Left ventricle myocardium superior (tissue), 1 donor: ENCODE measurements at places on chromosomes 16 and 17.
A peak's percentile ranks its signal among the peaks of the same experiment; 100 is the strongest.

DNA sequence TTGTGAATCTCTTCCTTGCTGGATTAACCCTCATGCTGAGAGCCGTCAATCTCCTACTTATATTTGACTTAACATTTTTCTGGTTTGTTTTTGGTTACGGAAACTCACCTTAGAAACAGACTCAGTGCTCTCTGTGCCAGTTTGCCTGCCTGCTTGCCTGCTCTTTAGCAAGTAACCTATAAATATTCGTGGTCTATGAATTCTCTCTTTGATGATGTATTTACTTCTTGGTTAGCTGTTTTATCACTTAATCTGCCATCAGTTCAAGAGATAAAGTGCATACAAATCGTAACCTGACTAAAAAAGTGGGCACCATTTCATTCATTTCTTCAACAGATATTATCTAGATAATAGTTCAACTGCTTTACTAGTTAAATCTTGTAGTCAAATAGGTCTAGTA lies 26.7 kb downstream of the CYB5B start:
- no peak for DNase-seq

- no peak for DNase-seq
Observed at GRCh38 chr17:9729034-9729650, 62.2 kb downstream of the DHRS7C start.

DNA sequence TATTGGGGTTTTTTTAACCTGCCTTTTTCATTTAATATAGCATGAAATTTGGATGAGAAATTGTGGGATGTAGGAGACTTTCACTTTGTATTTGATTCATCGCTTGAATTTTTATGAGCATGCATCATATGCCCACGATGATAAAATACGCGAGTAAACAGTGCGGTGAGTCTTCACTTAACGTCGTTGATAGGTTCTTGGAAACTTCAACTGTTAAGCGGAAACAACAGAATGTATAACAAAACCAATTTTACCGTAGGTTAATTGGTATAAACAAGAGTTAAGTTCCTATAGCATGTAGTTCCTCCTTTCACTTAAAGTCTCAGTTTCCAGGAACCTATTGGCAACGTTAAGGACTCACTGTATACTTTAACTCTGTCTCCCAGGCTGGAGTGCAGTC lies 28.7 kb downstream of the MMP15 start:
- DNase-seq = no peak

DNA sequence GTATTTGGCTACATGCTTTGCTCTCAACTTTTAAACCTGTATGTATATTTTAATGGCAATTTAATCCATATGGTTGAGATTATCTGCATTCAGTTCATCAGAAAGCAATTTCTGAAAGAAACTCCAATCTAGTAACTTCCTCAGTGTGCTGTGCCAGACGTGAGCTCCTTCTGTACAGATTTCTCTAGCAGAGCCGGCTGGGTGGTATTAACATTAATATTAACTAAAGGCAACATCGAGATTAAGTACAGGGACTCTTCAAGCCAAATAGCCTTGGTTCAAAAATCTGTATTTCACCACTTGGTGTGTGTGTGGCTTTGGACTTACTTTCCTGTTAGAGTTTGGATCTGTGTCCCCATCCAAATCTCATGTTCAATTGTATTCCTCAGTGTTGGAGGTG lies 55.5 kb upstream of the NUDT7 start:
- no peak for DNase-seq

DNA sequence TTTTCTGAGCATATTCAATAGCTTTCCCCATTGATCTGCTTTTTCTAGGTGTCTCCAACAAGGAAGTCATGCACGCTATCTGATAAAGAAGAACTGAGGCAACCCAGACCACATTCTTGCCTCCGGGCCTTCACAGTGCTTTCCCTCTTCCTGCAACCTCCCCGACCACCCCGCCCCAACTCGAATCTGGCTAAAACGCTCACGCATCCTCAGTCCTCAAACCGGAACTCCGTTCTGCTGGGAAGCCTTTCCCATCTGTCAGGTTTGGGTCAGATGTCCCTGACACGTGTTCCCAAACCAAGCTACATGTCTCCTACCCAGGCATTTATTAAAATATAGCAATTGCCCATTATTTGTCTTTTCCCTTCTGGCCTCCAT lies 112.7 kb downstream of the VPS53 start:
- DNase-seq = no peak

DNA sequence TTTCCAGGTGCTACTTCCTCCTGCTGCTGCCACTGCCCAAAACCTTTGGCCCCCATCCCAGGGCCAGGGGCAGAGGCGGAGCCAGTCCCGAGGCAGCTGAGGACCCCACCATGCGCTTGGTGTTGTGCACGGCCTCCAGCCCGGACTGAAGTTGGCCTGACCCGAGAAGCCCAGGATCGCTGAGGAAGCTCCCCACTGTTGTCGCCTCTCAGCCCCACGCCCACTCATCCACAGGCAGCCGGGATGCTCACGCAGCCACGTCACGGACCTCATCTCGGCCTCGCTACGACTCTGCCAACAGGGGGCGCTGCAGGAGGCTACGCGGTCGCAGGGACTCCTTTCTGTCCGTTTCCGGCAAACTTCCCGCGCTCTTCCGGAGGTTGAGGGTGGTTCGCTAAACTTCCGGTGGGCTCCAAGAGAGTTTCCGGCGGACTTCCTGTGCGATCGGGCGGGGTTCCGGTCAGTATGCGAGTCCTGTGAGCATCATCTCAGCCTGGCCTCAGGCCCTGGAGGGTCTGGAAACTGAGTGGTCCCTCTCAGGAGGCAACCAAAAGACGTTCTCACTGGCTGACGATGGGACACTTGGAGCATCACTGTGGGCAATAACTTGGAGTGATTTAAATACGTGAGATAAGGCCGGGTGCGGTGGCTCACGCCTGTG lies 12.4 kb downstream of the ZG16B start:
- DNase-seq = peak; percentile 49

- DNase-seq = no peak
Observed at GRCh38 chr16:79997257-79997656, 396.7 kb upstream of the MAF start.

GRCh38 chr16:61798741-61799140 lies 237.5 kb downstream of the CDH8 start:
- no peak for DNase-seq

DNA sequence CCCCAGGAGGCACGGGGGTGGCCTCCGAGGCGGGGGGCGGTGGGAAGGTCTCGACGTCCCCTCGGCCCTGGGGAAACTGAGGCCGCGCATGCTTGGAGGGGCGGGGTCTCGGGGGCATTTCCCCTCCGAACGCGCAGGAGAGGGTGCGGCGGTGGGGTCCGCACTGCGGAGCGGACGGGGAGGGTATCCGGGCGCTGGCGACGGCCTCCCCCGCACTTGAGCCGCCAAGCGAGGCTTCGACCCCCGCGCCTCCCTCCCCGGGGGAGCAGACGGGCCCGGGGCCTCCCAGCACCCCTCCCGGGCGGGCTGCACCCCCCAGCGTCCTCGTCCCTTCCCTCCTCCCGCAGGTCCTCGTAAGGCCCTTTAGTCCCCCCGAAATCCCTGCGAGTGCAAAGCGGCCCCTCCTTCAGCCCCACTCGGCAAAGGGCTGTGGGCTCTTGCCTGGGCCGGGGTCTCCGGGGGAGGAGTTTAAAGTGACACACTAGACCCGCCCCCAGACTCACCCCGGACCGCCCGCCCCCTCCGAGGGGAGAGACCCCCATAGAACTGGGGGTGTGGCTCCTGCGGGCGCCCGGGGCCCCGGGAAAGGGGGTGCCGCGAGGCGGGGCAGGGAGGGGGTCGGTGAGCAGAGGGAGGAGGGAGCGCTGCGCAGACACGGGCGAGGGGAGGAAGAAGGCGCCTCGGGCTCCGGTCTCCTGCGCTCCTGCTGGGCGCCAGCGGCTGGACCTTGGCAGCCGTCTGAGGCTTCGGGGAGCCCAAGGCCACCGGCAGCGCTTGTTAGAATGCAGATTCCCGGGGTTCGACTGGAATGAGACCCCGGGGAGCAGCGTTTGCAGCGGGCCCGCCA lies 632 bp downstream of the BAIAP3 start:
- DNase-seq = no peak

DNA sequence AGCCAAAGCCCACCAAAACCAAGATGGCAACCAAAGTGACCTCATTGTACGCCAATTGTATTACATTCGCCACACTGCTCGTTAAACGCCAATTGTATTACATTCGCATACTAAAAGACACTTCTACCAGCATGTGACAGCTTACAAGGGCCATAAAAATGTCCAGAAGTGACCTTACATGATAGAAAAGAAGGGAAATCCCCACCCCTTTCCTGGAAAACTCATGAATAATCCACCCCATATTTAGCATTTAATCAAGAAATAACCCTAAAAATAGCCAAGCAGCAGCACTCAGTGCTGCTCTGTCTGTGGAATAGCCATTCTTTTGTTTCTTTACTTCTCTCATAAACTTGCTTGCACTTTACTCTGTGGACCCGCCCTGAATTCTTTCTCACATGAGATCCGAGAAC lies 25.7 kb downstream of the PSMD7 start:
- no peak for DNase-seq

GRCh38 chr16:88479793-88480760 lies 27.0 kb downstream of the ZFPM1 start:
- peak; percentile 58 for DNase-seq

GRCh38 chr16:88393034-88393433 lies 10.3 kb downstream of the ZNF469 start:
- peak; percentile 62 for DNase-seq

GRCh38 chr17:77425791-77426641 lies 285.2 kb downstream of the SEC14L1 start:
- DNase-seq = peak; percentile 54

DNA sequence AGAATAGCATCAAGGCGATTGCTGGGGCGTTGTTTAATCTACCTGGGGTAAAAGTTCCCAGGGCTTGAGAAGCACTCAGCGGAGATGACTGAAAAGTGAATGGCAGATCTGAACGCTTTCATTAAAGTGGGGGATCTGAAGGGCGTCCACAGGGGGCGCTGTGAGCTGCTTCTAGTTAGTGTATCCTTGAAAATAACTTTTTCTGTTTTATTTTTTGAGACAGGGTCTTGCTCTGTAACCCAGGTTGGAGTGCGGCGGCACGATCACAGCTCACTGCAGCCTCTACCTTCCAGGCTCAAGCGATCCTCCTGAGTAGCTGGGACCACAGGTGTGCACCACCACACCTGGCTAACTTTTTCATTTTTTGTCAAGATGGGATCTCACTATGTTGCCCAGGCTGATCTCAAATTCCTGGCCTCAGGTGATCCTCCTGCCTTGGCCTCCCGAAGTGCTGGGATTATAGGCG lies 360.4 kb downstream of the SEC14L1 start:
- no peak for DNase-seq

GRCh38 chr17:79826841-79827578 lies 12.2 kb downstream of the CBX4 start:
- DNase-seq = no peak

DNA sequence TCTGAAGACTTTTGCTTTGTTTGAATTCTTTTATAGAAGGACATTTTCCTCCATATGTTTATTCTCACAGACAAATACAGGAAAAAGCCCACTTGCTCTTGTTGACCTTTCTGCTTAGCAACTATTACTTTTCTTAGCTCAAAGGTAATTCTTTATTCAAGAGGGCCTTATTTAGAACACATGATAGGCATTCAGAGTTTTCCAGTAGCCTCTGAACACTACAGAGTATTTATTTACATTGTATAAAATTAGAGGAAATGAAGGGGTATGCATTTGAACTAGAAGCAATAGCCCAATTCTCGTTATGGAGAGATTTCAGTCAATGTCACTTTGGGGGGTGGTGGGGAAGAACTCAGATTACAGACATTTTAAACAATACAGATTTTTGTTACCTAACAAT lies 581.7 kb downstream of the KCNJ2 start:
- DNase-seq = no peak

DNA sequence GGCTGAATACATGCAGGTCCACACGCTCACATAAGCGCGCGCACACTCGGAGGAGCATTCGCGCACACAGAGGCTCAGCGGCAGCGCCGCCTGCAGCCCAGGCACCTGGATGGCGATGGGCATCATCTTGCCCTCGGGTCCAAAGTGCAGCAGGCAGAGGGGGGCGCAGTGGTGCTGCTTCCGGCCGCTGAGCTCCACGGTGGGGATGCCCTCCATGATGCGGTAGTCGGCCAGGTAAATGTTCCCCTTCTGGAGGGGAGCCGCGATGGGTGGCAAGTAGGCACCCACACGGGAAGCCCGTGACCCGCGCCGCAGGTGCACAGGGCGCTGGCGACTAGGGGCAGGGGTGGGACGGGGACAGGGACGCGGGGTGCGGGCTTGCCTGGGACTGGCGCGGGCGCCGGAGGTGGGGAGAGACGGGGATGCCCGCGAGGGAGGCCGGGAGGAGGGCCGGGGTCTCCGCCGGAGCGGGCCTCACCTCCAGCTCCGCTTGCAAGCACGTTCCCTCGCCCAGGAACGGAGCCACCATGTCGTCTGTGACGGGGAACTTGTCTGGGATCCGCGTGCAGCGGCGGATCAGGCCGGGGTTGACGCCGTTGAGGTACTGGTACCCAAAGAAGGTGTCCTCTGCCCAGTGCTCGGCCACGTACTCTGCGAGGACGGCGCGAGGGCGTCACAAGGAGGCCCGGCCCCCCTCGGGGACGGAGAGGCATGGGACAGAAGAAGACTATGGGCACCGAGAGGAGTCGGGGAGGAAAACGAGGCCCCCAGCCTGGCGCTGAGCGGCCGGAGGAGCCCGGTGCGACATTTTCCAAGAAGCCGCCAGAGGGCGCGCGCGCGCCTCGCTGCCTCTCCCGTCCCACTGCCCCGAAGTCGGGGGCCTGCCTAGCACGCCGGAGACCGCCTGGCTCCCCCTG lies 8.0 kb downstream of the ALOX12B start:
- peak; percentile 83 for DNase-seq

DNA sequence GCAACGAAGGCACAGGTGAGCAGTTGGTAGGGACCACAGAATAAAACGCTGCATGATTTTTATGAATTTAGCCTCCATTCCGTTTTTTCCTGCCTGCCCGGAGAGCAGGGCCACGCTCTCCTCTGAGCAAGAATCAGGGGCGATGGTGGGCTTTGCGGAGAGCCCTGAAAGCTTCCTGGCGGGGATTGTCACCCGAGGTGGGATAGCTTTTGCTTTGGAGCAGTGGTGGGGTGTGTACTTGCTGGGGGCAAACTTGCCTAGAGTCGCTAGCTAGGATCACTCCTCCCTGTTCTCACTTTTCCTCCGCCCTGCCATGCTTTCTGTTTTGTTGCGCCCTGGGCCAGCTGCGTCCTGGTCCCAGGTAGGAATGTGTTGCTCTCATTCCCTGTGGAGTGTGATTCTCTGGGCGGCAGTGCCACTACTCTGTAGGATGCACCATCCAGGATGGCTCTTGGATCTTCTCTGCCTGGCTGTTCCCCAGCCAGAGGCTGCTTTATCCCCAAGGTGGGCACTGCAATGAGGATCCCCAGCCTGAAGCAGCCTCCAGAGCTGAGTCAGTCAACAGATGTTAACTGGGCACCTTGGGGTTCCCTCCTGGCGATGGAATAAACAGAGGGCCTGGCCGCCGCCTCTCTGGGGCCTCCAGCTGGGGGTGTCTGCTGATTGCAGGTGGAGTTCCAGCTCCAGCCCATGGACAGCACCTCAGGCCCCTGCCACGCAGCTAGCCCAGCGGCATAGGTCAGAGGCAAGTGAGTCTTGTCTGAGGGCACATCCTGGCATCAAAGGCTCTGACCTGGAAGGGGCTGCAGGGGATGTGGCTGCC lies 360.9 kb upstream of the TNRC6C start:
- DNase-seq = no peak
